ENCODE measurements at places on chromosomes 11 and 22.

- DNase-seq: peak; percentile 71
Observed at GRCh38 chr22:46538814-46539160, 1.4 kb upstream of the CELSR1 start.

- DNase-seq: peak; percentile 11
Observed at GRCh38 chr11:107856981-107857517, 1.5 kb downstream of the SLC35F2 start.

- DNase-seq: no peak
Observed at GRCh38 chr11:130206141-130206540, 46.6 kb downstream of the ST14 start.

- peak; percentile 68 for DNase-seq
Observed at GRCh38 chr11:27331981-27332380, 31.0 kb downstream of the CCDC34 start.

DNA sequence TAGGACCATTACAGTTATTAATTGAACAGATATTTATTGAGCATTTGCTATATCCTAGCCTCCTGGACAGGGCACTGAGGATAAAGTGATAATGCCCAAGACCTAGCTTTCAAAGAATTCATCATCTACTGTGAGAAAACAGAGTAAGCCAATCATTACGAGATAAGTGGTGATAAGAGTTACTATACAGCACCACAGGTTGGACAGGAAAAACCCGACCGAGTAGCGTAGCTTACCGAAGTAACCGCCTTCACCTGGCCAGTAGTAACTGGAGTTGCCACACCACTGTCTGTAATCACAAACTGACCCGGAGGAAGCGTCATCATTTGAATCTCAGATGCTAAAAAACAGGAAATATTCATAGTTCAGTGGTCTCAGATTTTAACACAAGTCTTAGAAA lies 10.0 kb upstream of the NFRKB start:
- DNase-seq: no peak

DNA sequence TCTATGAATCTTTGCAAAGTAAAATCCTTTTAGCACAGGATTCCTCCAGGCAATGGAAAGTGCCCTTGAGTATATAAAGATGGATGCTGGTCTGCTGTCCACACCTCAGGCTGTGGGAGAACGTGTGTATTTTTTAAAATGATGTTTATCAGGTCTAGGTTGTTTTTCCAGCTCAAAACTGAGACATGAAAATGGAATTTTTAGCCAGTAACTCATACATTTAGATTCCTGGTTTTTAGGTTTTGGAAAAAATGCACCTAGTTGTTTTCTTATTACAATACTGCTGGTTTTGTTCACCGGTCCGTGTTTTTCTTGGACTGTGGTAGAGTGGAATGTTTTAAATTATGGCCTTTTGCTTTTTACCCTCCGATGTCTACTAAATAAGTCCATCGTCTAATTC lies 554.7 kb downstream of the SOX6 start:
- no peak for DNase-seq

DNA sequence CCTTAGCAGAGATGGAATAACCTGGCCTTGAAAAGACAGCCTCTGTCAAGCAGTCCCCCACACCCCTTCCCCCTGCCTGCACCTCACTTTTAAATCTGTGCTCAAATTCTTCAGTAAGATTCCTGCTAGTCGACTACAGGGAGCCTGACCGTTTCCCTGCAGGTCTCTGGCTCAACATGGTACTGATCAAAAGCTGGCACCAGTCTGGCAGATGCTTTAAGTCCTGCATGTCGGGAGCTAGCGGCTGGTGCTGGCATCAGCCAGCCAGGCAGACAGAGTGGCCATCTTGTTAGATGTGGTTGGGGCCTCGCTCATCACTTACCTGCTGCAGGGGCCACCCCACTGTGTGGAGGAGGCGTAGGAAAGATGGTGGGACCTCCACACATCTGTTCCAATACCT lies 204.4 kb upstream of the SORL1-AS1 start:
- no peak for DNase-seq

- DNase-seq: no peak
Observed at GRCh38 chr11:69165775-69166174, 10.0 kb downstream of the SMIM38 start.

DNA sequence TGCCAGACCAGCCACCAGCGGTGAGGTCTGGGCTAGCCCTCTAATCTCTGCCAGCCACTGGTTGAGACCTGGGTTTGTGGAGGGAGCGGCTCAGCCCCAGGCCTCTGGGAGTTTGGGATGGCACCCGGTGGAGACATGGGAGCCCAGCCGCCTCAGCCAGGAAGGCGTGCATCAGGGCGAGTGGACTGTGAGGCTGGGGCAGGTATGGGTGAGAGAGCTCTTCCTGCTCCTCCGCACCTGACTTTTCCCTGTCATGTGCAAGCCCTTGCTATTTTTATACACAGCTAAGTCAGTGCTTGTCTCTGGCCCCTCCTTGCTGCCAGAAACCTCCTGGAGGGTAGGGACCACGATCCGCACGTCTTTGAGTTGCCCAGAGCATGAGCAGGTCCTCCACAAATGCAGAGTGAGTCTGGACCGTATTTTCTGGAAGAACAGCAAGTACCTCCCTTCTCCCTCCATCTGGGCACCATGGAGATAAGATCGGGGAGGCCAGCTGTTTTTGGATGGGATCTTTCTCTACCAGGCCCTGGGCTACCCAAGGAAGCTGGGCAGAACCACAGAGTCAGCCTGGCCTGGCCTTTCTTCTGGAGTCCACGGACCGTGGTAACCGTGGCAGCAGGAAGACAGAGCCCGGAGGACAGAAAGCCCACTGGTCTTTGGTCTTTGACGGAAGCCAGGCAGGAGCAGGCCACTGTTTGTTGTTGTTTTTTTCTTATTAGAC lies 53.3 kb downstream of the IGLL1 start:
- no peak for DNase-seq

DNA sequence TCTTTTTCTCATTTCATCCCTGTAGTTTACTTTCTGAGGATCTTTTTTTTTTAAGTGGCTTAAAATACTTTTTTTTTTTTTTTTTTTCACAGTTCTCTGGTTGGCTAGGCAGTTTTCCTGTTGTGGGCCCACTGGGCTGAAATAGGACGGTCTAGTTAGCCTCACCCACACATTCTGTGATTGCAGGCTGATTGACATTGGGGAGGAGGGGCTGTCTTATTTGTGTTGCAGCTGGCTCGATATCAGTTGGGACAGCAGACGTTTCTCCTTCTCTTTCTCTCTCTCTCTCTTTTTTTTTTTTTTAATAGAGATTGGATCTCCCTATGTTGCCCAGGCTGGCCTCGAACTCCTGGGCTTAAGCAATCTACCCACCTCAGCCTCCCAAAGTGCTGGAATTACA lies 6.9 kb downstream of the BCR start:
- no peak for DNase-seq

DNA sequence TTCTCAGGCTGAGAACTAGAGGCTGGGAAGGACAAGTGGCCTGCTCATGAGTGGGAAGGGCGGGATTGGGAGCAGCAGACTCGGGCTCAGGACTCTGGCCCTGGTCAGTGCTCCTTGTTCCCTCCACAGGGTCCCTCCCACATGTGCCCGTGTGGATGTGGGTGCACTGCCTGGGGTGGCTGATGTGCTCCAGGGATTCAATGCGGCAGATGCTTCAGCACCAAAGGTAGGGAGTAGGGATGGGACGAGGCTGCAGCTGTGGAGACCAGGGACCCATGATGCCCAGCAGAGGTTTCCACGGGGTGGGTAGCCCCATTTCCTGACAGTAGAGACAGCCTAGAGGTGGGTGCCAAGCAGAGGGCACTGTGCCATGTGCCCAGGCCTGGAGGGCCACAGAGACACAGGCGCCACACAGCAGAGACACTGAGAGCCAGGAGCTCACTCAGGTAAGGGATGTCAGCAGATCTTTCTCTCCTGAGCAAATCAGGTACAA lies 89.5 kb downstream of the GGTLC2 start:
- DNase-seq: no peak

DNA sequence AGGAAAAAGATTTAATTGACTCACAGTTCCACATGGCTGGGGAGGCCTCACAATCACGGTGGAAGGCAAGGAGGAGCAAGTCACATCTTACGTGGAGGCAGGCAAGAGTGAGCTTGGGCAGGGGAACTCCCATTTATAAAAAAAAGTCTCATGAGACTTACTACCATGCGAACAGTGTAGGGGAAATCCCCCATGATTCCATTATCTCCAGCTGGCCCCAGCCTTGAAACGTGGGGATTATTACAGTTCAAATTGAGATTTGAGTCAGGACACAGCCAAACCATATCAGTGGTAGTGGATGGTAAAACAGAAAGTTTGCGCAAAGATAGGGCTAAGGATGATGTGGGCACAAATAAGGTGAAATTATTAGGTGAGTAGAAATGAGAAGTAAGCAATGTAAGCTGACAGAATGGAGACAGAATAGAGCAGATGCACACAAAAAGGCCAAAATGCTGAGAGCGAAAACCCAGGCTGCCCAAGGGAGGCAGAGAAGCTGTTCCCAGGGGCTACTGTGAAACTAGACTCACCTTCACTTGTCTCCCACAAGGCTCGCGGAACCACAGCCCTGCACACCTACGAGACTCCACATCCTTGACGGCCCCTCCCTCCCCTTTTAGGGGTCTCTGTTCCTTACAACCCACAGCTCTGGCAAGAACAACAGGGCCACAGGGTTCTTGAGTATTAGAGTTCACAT lies 377.6 kb downstream of the CADM1 start:
- no peak for DNase-seq

DNA sequence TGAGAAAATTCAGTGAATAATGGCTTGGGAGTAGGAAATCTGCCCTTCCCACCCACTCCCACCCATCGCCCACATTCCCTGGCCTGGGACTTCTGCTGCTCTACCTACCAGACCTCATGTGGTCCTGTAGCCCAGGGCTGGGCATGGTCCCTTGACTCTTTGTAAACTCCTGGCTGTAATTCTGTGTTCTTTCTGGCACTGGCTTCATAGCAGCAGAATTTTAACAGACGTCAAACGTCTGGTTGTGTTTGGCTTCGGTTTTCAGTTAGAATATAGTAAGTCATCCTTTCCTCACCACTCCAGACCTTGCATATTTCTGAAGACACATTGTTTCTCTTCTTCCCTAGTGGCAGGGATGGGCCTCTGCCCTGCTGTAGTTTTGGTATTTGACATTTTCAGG lies 210.6 kb downstream of the CSNK2A3 start:
- no peak for DNase-seq

DNA sequence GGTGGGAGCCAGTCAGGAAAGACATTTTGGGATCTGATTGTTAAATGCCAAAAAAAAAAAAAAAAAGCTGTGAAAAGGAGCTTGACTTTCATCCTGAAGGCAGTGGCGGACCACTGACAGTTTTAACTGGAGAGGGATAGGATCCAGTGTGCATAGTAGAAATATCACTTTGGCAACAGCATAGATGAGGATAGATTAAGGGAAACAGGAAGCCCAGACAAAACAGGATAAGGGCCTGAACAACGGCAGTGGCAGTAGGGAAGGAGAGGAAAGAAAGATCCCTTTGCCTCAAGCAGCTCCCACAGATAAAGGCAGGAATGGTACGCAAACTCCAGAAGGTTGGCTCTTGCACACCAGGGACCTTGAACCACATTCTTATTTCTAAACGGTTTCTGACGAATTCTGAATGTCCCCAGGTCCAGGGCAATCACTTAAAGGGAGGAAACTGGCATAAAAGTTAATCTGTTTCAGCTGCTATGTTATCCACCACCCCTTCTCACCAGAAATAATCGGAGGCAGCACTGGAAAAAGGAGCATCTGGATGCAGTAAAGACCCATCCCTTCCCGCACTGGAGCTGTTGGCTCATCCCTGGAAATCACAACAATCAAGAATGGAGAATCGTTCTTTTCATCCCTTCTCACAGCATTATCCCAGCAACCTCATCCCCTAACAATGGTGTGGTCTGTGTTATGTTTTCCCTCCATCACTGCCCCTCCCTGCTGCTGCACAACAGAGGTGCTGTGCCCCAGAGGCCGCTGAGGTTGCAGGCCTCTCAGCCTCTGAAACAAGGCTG lies 99.1 kb downstream of the GAB2 start:
- no peak for DNase-seq

- no peak for DNase-seq
Observed at GRCh38 chr11:89736566-89736965, 26.5 kb downstream of the TRIM77 start.

DNA sequence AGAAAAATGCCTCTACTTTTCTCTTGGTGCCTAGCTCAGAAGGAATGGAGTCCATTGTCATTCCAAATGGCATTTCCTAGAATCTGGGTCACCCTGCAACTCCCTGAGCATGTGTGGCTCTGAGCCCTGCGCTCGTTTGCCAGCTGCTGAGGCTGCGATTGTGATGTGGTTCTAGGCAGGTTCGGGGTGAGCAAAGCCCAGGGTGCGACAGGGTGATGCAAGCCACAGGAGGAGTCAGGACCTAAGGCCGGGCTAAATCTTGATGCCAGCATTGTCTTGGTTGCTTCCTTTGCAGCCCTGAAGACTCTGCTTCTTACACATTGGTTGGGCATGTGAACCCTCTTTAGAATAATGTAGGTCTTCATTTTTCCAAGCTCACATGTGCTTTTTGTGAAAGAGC lies 131.0 kb downstream of the MORC2 start:
- no peak for DNase-seq

- DNase-seq: peak; percentile 16
Observed at GRCh38 chr22:17120711-17121232, 388 bp downstream of the TMEM121B start.

GRCh38 chr11:57476757-57477506 lies 16.6 kb downstream of the RTN4RL2 start:
- DNase-seq: peak; percentile 66

GRCh38 chr11:113001709-113002108 lies 40.5 kb downstream of the NCAM1 start:
- no peak for DNase-seq

- no peak for DNase-seq
Observed at GRCh38 chr11:68770781-68771180, 19.5 kb upstream of the TESMIN start.

- peak; percentile 99 for DNase-seq
Observed at GRCh38 chr11:106021967-106022794, at the start of gene MSANTD4. Gene MSANTD4 (minus strand): TSS chr11:106022240. CDS start chr11:106010917, 11,323 bp downstream.

DNA sequence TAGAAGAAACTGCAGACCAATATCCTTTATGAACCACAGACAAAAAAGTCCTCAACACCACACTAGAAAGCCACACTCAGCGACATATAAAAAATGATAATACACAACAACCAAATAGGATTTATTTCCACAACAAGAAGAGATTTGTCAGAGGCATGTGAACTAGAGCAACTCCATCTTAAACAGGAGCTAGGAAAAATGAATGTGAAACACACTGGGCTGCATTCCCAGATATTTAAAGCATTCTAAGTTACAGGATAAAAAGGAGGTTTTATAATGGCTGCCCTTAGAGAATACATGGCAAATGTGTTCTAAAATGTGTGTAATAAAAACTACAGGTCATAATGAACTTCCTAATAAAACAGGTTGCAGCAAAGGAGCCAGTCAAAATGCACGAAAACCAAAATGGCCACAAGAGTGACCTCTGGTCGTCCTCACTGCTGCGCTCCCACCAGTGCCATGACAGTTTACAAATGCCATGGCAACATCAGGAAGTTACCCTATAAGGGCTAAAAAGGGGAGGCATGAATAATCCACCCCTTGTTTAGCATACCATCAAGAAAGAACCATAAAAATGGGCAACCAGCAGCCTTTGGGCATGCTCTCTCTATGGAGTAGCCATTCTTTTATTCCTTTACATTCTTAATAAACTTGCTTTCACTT lies 21.8 kb downstream of the XKR3 start:
- no peak for DNase-seq
